Activated CD4-positive, alpha-beta T cell treated with anti-CD3 and anti-CD28 coated beads for 36 hours (primary cell): ENCODE measurements at places on chromosomes 7 and 10. TPM values are rescaled to one million over a fixed set of nuclear protein-coding genes. Genes with fewer than 3 reads are reported as not detected.

Gene OPALIN
- not detected for total RNA-seq

Gene SDK1
- total RNA-seq: 1.9 TPM

Gene OR2A1
- total RNA-seq: not detected

DNA sequence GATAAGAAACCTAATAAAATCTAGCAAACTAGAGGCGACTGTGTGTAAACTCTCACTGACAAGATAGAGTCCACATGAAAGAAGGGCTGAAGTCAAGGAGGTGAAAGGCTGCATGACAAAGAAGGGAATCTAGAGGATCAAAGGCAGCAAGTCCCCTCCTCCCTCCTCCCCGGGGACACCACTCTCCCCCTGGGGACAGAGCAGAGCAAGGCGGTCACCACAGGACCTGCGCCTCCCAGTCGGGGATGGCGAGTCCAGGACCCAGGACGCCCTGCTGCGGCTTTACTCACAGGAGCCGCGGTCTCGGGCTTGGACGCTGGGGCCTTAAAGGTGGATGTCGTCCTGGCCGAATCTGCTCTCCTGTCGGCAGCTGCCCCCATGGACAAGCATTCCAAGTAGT lies 22.4 kb downstream of the BRI3 start:
- no peak for DNase-seq
- no peaks in the 10 kb centered on the region for H3K4me1 ChIP-seq
- H3K4me3 ChIP-seq: no peak overlapping the region
- H3K27me3 ChIP-seq: no peaks in the 10 kb centered on the region

GRCh38 chr10:13139150-13139549 lies 22.2 kb upstream of the MCM10 start:
- H3K4me1 ChIP-seq: no peaks in the 10 kb centered on the region
- no peak overlapping the region for H3K4me3 ChIP-seq
- no peak overlapping the region for H3K27ac ChIP-seq
- no peaks in the 10 kb centered on the region for H3K27me3 ChIP-seq
- no peak for DNase-seq
- H3K36me3 ChIP-seq: peaks cover 62% of the 10 kb centered on the region

DNA sequence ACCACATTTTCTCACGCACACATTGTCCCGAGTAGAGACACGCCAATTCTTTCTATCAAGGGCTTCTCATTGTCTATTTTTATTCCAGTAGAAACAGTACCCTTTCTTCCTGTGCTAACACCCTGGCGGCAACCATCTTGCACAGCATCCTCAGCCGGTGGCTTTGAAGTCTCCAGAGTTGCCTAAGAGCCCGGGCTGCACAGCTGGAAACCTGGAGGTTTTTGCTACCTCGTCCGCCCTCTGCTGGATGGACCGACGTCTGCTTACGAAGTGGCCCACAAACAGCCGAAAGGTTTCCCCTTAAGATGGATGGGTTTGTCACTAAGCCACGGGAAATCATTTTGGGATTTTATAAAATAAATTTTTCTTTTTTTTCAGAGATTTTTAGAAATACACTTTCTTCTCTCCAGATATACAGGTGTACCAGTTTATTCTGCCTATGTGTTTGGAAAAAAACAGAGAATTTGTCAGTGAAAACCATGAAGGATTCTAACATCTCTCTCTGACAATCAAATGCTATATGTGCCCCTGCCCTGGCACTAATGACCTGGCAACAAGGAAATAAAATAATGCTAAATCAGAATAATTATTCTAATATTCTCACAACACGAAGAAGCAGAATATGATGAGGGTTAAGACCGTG lies 81.8 kb upstream of the FAM204A start:
- peaks cover 24% of the 10 kb centered on the region for H3K27me3 ChIP-seq
- no peak overlapping the region for H3K4me3 ChIP-seq
- peak; percentile 87 for DNase-seq
- H3K4me1 ChIP-seq: peaks cover 2% of the 10 kb centered on the region
- H3K36me3 ChIP-seq: no peaks in the 10 kb centered on the region

GRCh38 chr10:124350806-124351205 lies 67.9 kb downstream of the OAT start:
- H3K4me3 ChIP-seq: no peak overlapping the region
- no peak overlapping the region for H3K27ac ChIP-seq
- no peak for DNase-seq
- no peaks in the 10 kb centered on the region for H3K27me3 ChIP-seq
